ENCODE measurements at places on chromosomes 5 and 9.

- DNase-seq: no peak
Observed at GRCh38 chr5:119876522-119876921, 247.2 kb downstream of the FAM170A start.

DNA sequence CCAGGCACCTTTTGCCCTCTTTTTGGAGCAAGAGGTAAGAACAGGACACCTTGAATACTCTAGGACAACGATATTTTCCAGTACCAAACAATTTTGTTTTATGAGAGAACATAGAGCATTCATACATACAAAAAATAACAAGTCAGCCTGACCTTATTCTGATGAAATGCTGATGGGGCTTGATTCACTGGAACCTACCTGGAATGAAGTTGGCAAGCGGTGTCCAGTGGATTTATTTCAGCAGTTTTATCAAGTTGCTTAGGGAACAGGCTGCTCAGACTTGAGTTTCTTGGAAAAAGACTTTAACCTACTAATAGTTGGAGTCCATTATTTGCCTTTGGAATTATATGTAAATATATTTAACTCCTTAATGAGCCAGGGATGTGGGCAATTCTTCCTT, 322.0 kb downstream of the ARRDC3 start:
- DNase-seq: no peak

- no peak for DNase-seq
Observed at GRCh38 chr5:179892255-179892654, 15.4 kb downstream of the TBC1D9B start.

DNA sequence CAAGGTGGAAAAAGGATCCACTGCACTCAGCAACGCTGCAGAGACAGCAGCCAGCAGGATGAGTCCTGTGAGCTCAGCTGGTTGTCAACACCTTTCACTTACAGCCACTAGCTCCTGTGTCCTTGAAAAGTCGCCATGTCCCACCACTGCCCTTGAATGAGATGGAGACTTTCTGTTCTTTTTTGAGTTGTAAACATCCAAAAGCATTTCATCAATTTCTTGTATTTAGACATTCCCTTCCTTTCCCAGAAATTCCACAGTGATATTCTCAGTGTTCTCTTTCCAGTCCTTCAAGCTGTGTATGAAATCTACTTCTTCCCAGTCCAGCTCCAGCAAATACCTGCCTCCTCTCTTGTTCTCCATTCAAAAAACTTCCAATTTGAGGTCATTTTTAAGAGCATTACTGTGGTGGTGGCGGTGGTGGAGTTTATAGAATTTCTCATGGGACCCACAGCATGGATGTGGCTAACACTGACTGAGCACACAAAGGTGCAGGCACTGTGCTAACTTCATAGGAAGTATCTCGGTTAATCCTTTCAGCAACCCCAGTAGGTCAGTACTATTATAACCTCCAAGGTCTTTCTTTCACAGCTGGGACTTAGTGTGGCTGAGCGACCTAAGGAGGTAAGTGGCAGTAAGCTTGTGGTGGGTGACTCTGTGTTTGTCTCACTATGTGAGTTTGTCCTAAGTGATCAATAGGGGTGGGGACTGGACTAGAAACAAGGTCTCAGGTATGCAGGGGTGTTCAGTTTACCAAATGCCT, 15.0 kb upstream of the GPX3 start:
- no peak for DNase-seq

DNA sequence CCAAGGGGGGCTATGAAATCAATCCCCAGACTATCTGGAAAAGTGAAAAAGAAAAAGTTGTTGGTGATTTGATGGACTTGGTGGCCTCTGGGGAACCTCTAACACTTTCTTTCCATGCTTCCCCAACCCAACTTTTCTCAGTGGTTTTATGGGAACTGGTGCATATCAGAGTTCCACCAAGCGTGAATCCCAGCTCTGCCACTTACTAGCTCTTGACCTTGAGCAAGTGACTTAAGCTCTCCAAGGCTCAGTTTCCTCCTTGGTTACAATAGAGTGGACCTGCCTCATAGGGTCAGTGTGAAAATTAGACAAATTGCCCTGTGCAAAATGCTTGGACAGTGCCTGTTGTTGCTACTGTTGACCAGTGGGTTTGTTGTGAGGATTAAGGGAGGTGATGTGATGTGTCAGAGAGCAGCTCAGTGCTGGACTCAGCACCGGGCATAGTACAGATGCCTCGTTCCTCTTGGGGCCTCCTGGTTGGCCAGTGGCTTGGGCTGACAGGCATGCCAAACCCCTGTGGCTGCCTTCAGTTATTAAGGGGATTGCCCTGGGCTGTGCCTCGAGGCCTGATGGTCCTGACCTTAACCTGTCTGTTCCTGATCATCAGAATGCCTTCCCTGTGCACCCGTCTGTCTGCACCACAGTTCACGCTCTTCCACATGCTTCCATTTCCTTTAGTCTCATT, 49.3 kb downstream of the COL15A1 start:
- DNase-seq: no peak

DNA sequence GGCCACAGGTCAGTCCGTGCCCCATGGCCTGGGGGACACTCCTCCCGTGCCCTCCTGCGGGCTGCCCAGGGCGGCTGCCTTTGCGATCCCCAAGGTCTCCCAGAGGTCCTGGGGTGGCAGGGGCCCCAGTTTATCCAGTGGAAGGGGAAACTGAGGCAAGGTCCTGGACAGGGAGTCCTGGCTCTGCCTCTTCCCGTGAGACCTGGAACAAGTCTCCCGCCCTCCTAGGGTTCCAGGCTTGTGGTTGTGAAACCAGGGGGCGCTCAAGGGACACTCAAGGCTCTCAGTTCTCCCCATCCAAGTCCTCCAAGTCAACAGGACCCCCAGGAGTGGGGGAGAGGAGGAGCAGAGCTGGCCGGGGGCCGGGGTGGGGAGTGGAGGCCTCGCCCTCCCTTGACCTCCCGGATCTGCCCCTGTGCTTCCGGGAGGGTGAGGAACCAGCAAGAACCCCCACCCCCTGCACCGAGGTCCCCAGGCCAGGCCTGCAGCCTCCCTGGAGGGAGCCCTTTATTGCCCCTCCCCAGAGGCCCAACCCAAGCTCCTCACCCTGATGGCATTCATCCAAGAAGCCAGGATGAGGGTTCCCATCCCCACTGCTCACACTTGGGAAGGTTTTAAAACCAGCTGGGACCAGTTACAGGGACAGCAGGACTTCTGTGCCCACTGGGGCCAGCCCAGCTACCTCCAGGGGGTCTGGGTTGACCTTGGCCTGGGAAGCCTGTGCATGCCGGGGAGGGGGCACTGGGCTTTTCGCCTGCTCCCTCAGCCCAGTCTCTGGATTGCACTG, 24.7 kb upstream of the TMEM250 start:
- DNase-seq: no peak

- no peak for DNase-seq
Observed at GRCh38 chr5:32854473-32854872, 143.4 kb downstream of the NPR3 start.

DNA sequence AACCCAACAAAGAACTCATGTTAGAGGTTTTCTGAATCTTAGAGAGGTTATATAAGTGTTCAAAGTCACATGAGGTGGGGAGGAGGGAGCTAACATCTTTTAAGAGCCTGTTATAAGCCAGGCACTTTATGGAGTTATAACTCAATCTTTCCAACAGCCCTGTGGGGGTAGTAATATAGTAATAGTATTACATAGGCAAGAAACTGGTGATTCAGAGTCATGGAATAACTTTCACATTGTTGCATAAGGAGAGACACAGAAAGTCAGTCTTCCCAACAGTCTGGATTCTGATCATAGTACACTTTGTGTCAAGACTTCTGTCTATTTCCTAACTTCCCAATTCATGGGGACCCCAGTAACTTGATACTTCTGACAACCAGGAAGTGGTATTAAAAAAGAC, 89.2 kb downstream of the ACER2 start:
- no peak for DNase-seq

DNA sequence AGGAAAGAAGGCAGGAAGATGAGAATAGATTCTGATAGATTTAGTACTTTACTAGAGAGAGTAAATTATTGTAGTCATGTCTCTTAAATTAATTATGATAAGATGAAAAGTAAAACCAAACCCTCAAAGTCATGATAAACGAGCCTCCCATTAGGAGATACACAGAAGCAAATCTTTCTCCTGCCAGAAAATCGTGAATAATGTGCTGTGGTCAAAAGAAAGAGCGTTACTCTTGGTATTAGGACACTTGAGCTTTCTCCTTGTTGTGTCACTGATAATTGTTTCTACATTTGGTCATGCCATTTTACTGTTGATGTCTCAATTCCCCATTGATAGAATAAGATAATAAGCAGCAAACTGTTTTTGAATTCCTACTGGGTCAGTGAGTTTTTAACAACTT, 562.8 kb upstream of the TLE4 start:
- no peak for DNase-seq

- no peak for DNase-seq
Observed at GRCh38 chr5:5437227-5438172, 15.0 kb downstream of the ICE1 start.

- DNase-seq: no peak
Observed at GRCh38 chr5:91998774-91999173, 615.7 kb upstream of the ARRDC3 start.

- DNase-seq: no peak
Observed at GRCh38 chr5:126799780-126800179, 22.8 kb downstream of the LMNB1 start.

DNA sequence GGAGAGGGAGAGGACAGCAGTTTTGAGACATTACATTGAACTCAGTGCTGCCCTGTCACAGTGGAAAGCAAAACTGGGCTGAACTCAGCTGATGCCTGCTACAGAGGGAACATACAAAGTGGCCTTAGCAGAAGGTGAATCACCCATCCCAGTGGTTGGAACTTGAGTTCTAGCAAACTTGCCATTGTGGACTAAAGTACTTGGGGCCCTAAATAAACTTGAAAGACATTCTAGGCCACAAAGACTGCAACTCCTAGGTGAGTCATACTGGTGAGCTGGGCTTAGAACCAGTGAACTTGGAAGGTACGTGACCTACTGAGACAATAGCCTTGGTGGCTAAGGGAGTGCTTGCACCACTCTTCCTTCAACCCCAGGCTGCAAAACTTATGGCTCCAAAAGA, 155.7 kb upstream of the RIOK2 start:
- no peak for DNase-seq

Data from progenitor cell of endocrine pancreas (in vitro differentiated cells).